Smooth muscle cell of the coronary artery (primary cell): ENCODE measurements at places on chromosomes 13 and 19. TPM values are rescaled to one million over a fixed set of nuclear protein-coding genes. Genes with fewer than 3 reads are reported as not detected.

Gene MIPEP
- total RNA-seq = 13.2 and 21.6 TPM in 2 replicates

Gene NR2C2AP
- total RNA-seq = 4.8 and 8.1 TPM in 2 replicates

Gene C1QTNF9
- not detected in 2 replicates for total RNA-seq

Gene TEKTIP1
- total RNA-seq = not detected in 2 replicates

Gene UBE2L5
- total RNA-seq = 0.08 TPM in 1 of 2 replicates, not detected in the other

Gene CDX2
- total RNA-seq = not detected in 2 replicates
